ENCODE measurements at places on chromosomes 3 and 15.
A peak's percentile ranks its signal among the peaks of the same experiment; 100 is the strongest.

DNA sequence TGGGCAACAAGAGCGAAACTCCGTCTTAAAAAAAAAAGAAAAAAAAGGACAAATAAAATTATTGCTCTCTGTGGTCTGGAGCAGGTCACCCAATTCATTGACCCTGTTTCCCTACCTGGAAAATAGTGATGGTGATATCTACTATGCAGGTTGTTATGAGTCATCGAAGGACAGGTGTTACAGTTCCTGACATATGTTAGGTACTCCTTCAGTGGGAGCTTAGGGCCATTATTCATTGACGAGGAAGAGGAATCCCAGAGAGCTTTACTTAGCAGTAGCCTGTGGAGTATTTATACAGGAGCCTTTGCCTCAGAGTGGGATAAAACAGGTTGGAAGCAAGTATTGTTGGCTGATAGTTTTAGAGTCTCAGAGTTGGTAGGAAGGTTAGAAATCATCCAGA lies 74.5 kb downstream of the SLC7A14 start:
- DNase-seq = no peak

- no peak for DNase-seq
These were observed 80.4 kb upstream of the MEF2A start for GRCh38 chr15:99485153-99485961.

- no peak for DNase-seq
These were observed 152.1 kb downstream of the KLF13 start for GRCh38 chr15:31478702-31479221.

- DNase-seq = no peak
These were observed 136.2 kb downstream of the CHST2 start for GRCh38 chr3:143255739-143256138.

DNA sequence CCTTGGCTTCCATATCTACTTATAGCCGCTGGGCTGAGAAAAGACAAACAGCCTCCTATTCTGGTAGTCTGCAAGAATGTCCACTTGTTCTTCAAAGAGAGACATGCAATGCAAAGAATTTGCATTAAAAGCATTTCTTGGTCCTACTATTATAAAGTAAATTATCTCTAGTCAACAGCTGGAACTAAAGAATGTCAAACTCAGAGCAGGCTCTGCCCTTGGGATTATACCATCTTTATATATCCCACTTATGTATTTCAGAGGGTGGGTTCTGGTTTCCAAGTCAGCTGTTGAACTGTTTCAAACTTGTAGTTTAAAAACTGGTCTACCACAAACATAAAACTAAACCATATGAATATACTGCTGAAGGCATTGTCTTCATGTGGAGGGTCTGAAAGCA lies 7.0 kb upstream of the ACTC1 start:
- DNase-seq = no peak

DNA sequence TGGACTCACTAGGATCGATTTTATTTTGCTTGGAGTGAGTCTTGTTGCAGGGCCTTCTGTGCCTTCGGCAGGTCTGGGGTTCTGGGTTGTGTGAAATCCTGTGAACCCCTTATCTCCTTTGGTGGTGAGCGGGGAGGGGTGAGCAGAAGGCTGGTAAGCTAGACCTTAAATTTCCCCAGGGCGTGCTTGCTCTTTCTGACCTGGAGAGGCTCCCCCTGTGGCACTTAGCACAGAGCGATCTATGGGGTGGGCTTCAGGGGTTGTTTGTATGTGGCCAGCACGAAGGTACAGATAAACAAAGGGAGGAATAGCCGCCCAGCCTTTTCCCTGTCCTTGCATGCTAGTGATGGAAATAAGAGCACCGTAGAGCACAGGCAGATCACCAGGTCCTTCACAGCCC lies 11.8 kb downstream of the CACNA2D3 start:
- no peak for DNase-seq

DNA sequence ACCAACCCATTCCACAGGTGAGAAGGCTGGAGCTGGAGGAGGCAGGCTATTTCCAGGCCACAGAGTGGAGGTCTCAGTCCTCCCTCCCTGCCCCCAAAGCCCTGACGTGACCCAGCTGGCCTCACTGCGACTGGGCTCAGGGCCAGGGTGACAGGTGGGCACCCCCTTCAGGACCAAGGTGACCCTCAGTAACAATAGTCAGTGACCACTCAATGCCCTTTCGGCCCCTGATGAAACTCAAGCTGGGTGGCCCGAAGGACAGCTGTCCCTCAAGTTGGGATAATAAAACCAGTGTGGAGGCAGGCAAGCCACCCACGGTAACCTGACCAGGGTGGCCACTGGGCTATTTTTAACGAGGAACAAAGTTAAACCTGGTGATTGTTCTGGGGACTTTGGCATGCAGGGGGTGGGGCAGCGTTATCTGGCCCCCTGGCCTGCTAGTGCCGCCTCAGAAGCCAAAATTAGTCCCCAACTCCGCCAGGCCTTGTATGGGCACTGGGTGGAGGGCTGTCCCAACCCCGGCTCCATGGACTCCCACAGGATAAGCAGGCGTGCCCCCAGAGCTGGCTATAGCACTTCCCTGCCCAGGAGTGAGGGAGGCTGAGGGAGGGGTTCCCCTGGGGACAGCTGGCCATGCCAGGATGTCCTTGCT lies 1.1 kb downstream of the TNNC1 start:
- no peak for DNase-seq

DNA sequence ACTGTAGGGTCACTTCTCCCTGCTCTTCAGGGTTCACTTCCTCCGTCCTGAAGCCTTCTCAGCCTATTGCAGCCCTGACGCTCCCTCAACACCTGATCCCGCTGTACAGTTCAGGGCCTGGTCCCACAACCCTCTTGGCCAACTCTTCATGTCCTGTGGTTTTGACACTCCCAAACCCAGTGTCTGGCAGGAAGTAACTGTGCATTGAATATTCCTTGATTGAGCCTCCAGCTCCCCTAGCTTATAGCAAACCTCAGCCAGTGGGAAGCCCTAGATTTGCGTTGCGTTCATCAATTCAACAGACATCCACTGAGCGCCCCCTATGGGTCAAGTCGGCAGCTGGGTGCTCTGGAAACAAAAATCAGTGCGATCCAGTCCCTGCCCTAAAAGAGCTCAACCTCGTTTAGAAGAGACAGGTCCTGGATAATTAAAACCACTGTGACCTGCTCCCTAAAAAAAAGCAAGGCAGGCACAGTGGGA lies 13.5 kb downstream of the UBAP1L start:
- DNase-seq = peak; percentile 58

DNA sequence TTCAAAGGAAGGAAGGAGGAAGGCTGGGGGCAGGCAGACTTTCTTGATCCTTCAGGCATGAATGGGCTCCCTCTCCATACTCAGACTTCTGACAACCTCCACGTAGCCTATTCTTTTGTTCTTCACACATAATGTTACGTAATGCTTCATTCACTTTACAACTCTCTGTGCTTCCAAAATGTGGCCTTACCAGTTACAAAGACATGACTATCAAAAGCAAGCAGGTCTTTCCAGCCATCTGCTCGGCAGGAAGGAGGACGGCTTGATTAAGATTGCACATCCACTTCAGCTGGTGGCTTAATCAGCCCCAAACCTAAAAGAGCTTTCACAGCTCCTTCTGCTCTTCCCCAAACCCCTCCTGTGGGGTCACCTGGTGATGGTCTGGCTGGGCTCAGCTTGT lies 263.2 kb downstream of the XXYLT1 start:
- no peak for DNase-seq

GRCh38 chr3:143839980-143840379 lies 8.3 kb downstream of the SLC9A9 start:
- DNase-seq = no peak

DNA sequence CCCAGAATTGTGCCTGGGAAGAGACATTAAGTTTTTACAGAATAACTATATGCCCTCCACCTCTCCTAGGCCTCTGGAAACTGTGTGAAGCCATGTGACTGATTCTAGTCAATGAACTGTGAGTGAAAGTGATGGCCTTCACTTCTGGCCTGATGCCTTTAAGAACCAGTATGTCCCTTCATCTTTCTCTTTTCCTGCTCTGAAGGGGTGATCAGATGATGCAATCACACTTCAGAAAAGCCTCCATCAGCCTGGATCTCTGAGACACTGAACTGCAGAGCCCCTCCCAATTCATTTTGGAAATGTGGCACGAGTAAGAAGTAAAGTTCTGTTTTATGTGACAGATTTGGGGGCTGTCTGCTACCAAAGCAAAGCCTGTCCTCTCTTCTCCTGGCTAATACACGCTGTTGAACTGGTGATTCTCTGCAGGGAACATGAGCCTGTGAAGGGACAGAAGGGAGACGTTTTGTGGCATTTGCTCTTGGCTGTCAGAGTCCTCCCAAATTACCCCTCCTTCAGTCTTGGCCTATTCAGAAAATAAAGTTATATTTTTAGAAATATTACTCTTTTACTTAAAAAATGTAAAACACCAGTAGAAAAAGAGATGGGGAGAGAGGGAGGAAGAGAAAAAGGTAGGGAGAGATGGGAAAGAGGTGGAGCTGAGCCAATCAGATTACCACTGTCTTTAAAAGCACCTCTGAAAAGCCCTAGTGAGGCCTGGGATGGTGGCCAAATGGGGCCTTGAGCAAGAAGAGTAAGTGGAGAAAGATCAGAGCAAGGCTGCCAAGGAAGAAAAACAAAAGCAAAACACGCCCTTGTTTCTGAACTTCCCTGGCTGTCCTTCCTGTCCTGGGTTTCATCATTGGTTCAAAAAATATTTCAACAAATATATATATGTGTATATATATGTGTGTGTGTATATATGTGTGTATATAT lies 40.9 kb upstream of the RYK start:
- DNase-seq = no peak

GRCh38 chr3:12948371-12948770 lies 107.0 kb upstream of the RPL32 start:
- DNase-seq = no peak
